Activated T-helper 17 cell treated with anti-CD3 and anti-CD28 coated beads, Interleukin-2, amount 50 U/mL, for 72 hours (primary cell): ENCODE measurements at places on chromosomes 13 and 19. TPM values are rescaled to one million over a fixed set of nuclear protein-coding genes. Genes with fewer than 3 reads are reported as not detected.

KASH5 gene
- total RNA-seq = not detected

GRCh38 chr19:55306712-55307111, 18.4 kb downstream of the TMEM150B start:
- no peak for ATAC-seq

- ATAC-seq = no peak
Measured at GRCh38 chr19:13964776-13965175, 12.5 kb downstream of the DCAF15 start.

- no peak for ATAC-seq
Measured at GRCh38 chr19:18717601-18718000, 34.1 kb downstream of the CRTC1 start.

DNA sequence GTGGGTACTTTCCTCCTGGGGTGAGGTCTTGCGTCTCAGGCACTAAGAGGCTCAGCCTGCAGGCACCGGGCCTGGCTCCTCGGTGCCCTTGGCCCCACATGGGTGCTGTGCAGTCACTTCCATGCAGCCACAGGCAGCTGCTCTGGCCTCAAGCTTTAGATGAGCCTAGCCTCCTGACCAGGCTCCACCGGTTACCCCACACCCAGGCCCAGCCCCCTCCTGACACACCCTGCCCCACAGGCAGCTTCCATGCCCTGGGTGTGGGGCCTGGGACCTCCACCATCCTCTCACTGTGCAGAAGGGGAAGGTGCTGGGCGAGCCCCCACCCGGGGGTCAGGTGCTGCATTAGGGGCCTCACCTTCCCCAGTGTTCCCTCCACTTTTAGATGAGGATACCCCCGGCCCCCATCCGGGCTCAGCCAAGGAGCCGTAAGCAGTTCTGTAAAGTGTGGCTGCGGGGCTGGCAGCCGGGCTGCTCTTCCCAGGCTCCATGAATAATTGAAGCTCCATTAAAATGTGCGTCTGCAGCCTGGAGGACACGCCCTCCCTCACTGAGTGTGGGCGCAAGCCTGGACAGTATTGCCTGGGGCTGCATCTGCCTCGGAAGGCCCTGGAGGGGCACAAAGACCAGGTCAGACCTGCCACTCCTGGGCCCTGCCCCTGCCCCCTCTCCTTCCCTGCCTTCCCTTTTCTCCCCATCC, 72.5 kb upstream of the KCTD15 start:
- ATAC-seq = no peak
